Stimulated activated CD4-positive, alpha-beta T cell treated with anti-CD3 and anti-CD28 coated beads, Interleukin-1b, Interleukin-23, amount 100 ng/mL, for 48 hours (primary cell): ENCODE measurements at places on chromosomes 7 and 10.

DNA sequence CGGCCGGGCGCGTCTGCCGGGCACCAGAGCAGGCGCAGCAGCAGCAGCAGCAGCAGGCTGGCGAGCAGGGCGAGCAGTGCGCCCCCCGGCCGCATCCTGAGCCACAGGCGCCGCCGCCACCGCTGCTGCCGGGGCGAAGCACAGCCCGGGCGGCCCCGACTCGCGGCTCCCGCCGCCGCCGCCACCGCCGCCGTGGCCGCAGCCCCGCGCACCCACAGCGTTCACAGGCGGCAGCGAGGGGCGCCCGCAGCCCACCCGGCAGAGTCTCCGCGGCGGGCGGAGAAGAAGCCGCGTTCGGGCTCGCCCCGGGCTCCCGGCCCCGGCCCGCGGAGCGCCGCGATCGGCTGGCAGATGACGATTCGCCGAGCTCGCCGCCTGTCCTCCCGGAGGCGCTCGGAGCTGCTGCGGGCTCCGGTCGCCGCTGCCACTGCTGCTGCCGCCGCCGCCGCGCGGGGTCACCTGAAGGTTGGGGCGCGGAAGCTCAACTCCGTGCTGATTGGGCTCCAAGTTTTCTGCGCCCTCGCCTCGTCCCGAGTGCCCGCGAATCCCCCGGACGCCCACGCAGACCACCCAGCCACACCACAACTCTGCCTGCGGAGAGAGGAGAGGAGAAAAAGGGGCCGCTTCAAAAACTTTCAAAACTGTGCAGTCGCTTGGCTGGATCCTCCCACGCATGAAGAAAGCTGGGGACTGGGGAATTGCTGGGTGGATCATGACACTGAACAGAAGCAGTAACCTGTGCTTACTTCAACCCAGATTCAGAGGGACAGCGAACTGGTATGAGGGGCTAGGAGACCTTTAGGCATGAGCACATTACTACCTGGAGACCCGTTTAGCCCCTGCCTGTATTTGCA is at the start of gene ST8SIA6:
TSS of gene ST8SIA6 (minus strand) at position 435 of the 854 bp plus-strand sequence. CDS start at position 95, 340 bp downstream.
- DNase-seq, result peak; percentile 37

- no peak for DNase-seq
These were observed 93.8 kb downstream of the GAD2 start for GRCh38 chr10:26310361-26310760.

- no peak for DNase-seq
These were observed 27.6 kb upstream of the RBM20 start for GRCh38 chr10:110616493-110617033.

- peak; percentile 95 for DNase-seq
These were observed 48.3 kb downstream of the NPVF start for GRCh38 chr7:25179771-25180591.

DNA sequence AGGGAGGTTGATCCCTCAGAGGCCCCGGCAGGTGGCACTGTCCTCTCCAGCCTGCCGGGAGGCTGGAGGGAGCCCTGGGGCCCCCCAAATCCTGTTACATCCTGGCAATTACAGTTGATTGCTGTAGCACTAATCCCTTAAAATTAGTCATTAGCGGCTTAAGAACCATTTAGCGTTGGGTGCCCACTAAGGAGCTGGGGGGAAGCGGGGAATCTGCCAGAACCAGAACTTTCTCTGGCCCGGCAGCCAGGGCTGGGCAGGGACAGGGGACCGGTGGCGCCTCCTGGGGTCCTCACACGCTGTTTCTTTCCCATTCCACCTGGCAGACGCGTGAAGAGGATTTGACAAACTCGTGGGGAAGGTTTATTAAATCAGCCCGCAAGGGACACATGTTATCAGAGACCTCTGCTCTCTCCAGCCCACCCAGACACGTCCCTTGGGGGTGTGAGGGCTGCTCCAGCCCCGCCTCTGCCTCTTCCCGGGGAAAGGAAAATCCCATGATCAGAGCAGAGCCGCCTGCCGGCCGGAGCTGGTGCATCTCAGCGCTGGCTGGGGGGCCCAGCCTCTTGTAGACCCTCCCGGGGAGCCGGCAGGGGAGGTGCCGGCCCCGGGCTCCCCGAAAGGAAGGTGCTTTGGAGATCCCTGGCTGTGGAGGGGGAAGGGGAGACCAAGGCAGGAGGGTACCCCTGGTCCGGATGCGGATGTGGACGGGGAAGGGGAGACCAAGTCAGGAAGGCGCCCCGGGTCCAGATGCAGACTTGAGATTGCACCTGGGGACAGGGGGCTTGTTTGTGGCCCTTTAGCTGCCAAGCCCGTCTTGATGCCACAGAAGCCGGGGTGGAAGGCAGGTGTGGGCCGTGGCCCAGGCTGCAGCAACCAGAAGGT is 142.7 kb downstream of the ELFN1 start:
- DNase-seq, result no peak

- DNase-seq, result no peak
These were observed 35.6 kb downstream of the MKX start for GRCh38 chr10:27710014-27710413.

DNA sequence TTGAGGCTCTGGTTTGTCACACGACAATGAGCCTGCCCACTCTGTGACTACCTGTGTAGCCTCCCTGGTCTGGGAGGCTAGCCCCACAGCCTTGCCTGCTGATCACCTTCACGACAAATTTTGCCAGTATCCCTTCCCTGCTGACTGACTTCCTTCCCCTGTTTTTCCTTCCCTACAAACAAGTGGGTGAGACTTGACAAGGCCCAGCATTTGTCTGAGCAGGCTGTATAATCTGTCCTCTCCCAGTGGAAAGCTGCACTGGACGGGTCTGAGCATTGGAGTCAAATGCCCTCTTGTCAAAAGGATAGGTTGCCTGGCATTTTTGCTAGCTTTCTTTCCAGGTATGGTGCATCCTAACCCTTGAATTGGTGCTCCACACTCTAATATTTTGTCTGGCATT is 1088.4 kb downstream of the KCNMA1 start:
- no peak for DNase-seq

- DNase-seq, result no peak
These were observed 78.7 kb upstream of the PDK4 start for GRCh38 chr7:95675016-95675415.

GRCh38 chr7:143422033-143422432 is 13.4 kb upstream of the EPHA1 start:
- DNase-seq, result no peak

GRCh38 chr7:35968140-35968940 is 167.5 kb downstream of the SEPTIN7 start:
- DNase-seq, result no peak

DNA sequence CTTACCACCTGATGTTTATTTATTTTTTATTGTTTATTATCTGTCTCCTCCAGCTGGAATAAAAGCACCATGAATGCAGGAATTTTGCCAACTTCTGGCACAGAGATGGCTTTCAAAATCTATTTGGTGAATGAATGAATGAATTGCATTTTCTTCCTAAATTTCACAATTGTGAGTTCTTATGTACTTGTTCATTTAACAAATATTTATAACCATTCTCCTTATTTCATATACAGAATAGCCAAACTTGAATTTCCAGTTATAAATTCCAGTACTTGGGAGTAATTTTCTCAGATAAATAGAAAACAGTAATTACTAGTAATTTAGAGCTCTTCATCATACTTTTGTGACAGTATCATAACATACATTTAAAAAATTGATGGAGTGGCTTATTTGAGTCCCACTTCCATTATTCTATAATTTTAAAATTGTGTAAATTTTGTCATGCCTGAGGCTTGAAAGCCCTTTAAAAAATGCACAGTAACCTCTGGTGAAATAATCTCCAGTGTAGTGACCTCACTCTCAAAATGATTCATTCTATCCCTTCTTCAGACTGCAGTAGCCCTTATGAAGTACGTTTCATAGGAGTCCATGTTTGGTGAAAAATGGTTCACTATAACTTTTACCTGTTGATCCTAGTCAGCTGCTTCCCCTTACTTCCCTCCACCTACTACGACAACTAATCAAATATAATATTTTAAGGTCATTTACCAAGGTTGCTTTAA is 40.0 kb upstream of the SRI start:
- no peak for DNase-seq

DNA sequence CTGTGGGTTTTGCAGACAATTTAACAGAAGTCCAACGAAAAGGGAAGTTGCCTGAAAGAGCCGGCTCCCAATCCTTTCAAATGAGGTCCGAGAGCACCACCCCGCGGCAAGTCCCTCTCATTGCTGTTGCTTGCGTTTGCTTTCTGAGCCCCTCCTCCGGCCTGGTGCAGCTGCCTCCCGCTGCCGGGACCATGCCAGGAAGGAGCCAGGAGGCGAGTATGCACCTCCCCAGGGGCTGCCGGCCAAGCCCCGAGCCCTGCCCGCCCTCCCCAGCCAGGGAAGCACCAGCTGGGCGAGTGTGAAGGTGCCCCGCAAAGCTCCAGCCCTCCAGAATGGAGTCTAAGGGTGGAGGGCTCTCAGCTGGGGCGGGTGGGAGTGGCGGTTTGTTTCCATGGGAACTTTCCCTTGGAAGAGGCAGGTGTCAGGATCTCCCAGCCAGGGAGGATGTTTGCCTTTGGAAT is 25.8 kb upstream of the PPP2R2D start:
- DNase-seq, result peak; percentile 68

- DNase-seq, result no peak
These were observed 134.2 kb downstream of the SLC25A13 start for GRCh38 chr7:96187735-96188134.

DNA sequence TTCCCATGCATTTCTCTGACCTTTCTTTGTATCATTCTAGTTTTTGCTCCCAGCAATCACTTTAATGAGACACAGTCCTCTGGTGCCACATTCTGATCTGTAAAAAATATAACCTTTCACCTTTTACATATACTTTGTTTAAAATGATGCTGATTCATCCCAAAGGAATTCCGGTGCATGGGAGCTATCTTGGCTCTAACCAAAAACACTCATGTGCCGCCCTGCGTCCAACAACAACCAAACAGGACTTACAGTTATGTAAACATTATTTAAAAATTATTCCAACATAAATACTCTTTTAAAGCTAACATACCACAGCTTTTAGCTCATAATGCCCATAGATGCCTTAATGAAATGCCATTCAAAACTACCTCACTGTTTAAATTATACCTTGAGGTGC is 7.7 kb upstream of the OPALIN start:
- no peak for DNase-seq

DNA sequence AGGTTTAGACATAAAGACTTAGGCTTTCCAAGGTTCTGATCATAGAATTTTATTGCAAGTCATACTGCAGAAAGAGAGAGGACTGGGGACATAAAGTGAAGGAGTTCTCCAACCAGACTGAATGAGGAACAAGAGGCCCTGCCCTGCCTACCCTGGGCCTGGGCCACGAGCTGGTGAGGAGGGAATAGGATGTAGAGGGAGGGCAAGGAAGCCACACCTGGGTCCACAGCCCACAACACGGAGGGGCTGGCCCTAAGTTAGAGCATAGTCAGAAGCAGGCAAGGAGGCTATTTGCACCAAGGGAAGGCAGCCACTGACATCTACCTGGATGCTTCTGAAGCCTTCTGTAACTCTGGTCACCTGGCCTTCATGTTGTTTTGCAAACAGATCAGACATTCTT is 82.2 kb upstream of the CXCL12 start:
- no peak for DNase-seq

- no peak for DNase-seq
These were observed 7.0 kb upstream of the CAMK2G start for GRCh38 chr10:73881221-73881919.

GRCh38 chr7:149257146-149257545 is 4.8 kb upstream of the ZNF783 start:
- DNase-seq, result no peak

- no peak for DNase-seq
These were observed 100.9 kb upstream of the TAS2R16 start for GRCh38 chr7:123096434-123096833.

GRCh38 chr7:114970308-114970707 is 48.4 kb downstream of the MDFIC start:
- DNase-seq, result no peak

- no peak for DNase-seq
These were observed 21.6 kb downstream of the GPR26 start for GRCh38 chr10:123687758-123688157.

GRCh38 chr10:58896229-58896628 is 280.2 kb upstream of the PHYHIPL start:
- DNase-seq, result no peak

DNA sequence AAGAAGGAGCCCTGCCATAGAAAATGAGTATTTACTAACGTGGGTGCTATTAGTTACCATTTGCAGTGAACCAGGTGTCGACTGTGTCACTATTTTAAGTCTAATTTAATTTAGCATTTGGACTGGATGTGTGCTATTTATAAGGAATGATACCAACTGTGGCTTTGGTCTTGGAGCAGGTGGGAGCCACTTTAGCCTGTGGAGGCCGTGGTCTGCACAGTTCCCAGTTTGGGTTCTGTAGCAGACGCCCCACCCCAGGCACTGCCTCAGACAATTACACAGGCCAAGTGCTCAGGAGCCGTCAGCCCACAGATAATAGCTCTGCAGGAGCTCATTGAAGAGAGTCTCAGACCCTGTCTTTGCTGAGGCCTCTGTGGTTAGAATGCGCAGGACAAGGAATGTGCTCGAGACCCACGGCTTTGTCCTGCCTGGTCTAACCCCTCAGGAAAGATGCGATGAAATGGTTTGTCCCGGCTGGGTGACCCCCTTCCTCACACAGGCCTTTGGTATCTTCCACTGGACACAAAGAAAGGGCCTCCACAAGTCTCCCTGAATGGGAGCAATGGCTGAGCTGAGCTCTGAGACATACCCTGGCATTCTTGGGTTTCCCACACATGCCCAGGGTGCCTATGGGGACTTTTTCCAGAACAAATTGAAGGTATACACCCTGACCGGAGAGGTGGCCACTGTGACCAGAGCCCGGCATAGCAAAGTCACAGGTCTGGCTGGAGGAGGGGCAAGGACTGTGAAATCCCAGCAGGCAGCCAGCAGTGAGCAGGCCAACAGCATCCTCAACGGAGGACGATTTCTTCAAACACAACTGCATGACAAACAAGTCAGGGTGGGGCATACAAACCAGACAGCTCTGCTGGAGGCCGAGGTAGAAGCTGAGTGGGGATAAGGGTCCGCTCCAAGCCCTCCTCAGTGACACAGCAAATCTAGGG is 251.2 kb downstream of the ARHGAP12 start:
- no peak for DNase-seq

GRCh38 chr10:125698481-125698998 is 15.6 kb upstream of the TEX36 start:
- no peak for DNase-seq

DNA sequence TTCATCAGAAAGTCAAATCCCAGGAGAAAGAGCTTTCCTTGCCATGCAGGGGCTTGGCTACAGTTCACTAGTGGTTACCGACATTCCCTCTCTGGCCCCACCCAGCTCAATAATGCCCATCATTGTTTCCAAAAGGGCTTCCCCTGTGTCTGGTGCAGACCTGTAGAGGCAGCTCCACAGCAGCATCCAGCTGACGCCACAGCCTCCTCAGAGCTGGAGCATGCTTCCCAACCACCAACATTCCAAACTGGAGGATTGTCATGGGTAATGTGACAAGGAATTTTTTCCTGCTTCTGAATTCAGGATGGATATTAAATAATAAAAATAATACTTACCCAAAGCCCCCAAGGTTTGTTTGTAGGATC is 77.4 kb downstream of the ZNF365 start:
- no peak for DNase-seq
